Kidney tubule cell (primary cell): ENCODE measurements at places on chromosomes 5 and 9.
A peak's percentile ranks its signal among the peaks of the same experiment; 100 is the strongest.

DNA sequence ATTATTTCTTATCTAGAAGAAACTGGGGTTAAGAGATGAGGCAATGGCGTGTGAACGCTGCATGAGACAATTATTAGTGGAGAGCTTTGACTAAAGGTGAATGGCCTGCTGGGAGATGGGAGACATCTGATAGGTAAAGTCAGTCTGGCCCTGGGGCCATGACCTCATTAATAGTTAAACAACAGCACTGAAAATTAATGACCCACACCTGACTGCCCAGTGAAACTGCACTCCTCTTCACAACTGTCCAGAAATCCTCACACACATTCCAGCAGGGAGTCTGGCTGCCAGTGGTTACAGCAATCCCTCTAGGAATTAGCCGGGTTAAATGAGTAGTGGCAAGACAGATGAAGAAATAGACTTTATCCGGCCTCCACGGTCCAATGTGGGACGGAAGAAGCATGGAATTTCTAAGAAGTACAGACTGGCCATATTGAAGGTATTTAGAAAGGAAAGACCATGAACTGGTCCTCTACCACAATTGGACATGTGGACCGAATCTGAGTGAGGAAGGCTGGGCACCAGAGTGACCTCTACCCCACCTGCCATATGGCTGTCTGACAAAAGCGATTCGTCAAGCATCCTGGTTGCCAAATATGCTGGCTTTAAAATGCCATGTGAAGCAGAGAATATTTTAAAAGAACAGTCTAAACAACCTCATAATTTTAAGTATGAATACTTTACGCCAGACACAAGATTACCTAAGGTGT, 138.4 kb downstream of the EFNA5 start:
- peak; percentile 94 for DNase-seq

- DNase-seq, result no peak
Observed at GRCh38 chr9:78574354-78575045, 277.6 kb downstream of the PSAT1 start.

DNA sequence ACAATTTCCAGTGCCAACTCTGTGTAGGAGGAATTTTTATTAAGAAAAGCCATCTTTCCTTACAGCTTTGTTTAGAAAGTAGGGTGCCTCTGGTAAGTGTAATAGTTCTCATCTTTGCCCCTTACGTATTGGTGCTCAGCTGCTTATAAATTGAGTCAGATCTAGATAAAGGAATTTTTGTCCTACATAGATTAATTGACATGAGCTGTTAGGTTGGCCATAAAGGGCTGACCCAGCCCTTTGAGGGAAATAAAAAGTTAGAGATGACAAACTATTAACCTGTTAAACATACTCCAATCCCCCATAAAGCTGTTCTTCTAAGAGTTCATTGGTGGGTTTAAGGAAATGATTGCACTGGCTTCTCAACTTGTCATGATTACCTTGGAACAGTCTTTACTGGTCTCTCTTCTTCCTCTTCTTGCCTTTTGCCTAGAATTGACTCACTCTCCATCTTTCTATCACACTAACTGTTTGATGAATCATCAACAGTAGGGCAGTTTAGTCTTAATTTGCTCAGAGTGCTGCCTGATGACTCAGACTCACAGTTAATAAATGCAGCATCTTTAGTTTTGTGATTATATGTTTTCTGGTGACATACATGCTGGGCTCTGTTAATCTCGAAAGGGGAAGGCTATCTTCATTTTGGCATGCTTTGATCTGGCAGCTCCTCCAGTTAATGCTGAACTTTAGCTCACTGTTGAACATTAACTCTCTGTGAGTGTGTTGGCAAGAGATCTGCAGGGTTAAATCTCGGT, 51.7 kb downstream of the ARHGAP26 start:
- DNase-seq, result peak; percentile 99

- DNase-seq, result no peak
Observed at GRCh38 chr9:7342229-7342628, 457.3 kb downstream of the DMAC1 start.

DNA sequence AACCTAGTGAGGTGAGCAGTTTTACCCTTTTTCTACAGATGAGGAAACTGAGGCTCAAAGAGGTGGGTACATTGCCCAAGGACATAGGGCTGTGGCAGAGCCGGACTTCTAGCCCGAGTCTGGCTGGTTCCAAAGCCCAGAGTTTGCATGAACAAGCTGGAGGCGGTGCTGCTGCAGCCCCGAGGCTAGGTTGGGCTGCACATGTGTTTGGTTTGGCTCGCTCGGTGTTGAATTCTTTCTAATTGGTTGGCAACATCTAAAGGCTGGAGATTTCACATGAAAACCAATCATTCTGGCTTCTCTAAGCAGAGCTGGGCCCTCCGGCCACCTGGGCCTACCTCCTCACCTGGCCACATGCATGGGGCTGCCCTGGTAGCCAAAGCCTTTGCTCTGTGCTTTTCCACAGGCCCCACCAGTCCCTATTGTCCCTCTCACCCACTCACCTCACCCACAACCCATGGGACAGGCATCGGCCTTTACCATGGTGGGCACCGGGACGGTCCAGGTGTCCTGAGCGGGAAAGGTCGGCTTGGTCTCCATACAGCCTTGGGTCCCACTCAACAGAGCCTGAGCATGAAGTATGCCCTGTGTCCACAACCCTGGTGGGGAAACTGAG, 262.3 kb downstream of the NSG2 start:
- no peak for DNase-seq

DNA sequence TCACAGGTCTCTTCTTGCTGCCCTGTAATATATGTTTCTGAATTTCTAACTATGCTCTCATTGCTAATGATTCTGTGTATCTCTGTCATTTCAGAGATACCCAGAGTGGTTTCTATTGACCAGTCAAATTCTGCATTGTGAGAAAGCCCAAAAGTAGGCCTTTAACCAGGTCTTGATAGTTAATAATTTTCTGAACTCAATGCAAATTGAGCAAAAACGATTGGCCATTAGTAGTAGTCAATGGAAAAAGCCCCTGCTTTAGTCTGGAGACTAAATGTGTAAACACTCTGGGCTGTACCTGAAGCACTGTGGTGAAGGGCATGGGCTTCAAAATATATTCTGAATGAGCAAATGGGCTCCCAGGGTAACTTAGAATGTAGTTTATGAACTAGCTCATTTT, 307.6 kb downstream of the ARL15 start:
- DNase-seq, result no peak

DNA sequence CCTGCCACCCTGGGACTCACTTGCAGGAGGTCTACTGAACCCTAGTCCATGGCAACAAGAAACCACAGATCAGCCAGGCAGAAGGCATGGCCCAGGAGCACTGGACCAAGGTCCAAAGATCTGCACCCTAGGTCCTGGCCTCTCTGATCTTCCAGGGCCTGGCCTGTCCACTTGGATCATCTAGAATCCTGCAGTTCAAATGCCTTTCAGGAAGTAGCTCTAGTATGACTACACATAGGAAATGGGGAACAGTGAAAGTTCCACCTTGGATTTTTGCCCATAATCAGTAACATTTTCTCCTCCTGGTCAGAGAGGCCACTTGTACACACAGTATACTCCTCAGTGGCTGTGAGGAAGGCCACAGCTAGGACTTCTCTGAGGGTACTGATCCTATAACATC, 11.5 kb downstream of the ANXA6 start:
- DNase-seq, result no peak

- no peak for DNase-seq
Observed at GRCh38 chr5:134003064-134003816, 1.5 kb downstream of the VDAC1 start.

GRCh38 chr9:133517711-133518110, 7.0 kb downstream of the MYMK start:
- no peak for DNase-seq

DNA sequence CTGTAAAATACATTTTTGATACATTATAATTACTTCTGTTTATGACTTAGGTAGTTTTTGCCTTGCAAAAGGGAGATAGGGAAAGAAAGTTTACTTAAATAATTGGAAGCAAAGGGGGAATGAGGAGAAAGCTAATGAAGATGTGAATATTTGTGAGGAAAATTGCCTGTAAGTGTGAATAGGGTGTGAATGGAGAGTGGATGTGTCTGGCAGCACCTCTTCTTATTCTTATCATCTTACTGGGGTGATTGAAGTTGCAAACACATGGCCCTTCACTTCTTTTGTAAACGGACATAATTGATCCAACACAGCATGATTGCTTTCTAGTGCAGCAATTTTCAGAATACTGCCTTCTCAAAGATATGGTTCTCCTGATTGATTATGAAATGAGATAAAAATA, 46.6 kb downstream of the PALM2AKAP2 start:
- no peak for DNase-seq

GRCh38 chr9:137051145-137051724, 2.6 kb downstream of the ENTPD2 start:
- DNase-seq, result no peak

GRCh38 chr9:78866207-78867132, 569.5 kb downstream of the PSAT1 start:
- peak; percentile 93 for DNase-seq

- DNase-seq, result no peak
Observed at GRCh38 chr5:100615362-100615761, 80.2 kb downstream of the FAM174A start.

- DNase-seq, result no peak
Observed at GRCh38 chr9:94922691-94923107, 196.2 kb downstream of the AOPEP start.

- DNase-seq, result peak; percentile 36
Observed at GRCh38 chr9:114538241-114538640, 33.0 kb upstream of the WHRN start.

GRCh38 chr5:56725711-56726411, 89.5 kb upstream of the MAP3K1 start:
- DNase-seq, result no peak

- peak; percentile 56 for DNase-seq
Observed at GRCh38 chr5:45385321-45386058, 310.7 kb downstream of the HCN1 start.
